ENCODE measurements at places on chromosomes 1 and 21.

DNA sequence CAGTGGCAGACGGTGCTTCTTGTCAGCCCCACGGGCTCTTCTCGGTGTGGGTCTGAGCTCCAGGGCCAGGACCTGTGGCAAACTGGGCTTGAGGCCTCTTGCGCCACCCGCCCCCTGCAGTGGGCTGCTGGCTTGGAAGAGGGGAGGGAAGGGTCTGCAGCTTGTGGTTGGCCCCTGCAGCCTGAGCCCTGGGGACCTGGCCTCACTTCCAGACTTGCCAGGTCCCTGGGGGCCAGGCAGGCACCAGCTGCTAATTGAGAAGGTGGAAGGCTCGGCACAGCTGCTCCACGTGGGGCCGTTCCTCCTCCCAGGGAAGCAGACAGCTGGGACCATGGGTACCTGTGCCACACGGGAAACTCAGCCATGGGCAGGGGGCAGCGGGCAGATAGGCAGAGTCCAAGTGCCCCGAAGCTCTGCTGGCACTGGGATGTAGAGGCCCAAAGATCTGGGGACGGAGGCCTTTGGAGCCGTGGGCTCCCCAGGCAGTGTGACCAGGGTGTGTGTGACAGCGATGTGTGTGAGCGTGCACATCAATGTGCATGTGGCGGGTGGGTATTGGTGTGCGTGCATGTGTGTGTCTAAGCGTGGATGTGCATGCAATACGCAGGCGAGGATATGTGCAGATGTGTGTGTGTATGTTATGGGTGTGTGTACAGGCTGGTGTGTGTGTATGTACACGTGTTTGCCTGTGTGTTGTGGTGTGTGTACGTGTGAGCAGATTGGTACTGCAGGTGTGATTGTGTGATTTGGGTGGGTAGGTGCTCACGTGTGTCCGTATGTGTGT lies 39.3 kb downstream of the TP73 start:
- no peak for DNase-seq

GRCh38 chr1:81125672-81126071 lies 675.1 kb upstream of the ADGRL2 start:
- no peak for DNase-seq

GRCh38 chr1:204045430-204045829 lies 27.5 kb upstream of the SOX13 start:
- DNase-seq: no peak

- DNase-seq: no peak
Measured at GRCh38 chr1:39293375-39294070, 89.0 kb downstream of the MACF1 start.

- DNase-seq: no peak
Measured at GRCh38 chr1:192601143-192601542, 25.6 kb downstream of the RGS1 start.

DNA sequence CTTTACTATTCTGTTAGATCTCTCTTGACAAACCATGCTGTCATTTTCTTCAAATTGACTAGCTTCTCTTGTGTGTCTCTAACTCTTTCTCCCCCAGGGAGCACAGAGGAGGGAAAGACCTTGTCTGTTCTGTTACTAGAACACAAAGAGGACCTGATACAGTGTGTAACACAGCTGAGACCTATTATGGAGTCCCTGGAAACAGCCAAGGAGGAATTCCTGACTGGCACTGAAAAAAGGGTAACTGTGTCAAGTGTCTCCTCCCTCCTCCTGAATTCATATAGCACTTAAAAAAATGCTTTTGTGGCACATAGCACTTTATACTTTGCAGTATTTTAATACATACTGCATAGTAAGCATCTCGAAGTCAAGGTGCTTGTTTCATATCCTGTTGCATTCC lies 50.6 kb downstream of the ZBTB40 start:
- DNase-seq: no peak

DNA sequence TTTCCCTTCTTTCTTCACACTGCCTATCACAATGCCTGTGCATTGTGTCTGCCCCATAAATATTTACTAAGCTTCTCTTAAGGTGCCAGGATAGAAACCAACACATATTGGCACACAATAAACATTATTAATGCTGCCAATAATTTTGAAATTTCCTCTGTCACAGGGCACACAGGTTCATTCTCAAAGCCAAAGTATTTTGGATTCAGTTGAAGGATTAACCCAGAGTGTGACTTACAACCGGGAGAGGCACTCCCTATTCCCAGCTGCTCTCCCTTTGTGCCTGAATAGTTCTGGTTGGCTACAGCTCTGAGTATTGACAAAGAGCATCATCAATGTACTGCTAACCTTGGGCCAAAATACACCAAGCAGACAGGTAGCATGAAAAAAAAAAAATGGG lies 46.6 kb upstream of the ATP1A1 start:
- no peak for DNase-seq

DNA sequence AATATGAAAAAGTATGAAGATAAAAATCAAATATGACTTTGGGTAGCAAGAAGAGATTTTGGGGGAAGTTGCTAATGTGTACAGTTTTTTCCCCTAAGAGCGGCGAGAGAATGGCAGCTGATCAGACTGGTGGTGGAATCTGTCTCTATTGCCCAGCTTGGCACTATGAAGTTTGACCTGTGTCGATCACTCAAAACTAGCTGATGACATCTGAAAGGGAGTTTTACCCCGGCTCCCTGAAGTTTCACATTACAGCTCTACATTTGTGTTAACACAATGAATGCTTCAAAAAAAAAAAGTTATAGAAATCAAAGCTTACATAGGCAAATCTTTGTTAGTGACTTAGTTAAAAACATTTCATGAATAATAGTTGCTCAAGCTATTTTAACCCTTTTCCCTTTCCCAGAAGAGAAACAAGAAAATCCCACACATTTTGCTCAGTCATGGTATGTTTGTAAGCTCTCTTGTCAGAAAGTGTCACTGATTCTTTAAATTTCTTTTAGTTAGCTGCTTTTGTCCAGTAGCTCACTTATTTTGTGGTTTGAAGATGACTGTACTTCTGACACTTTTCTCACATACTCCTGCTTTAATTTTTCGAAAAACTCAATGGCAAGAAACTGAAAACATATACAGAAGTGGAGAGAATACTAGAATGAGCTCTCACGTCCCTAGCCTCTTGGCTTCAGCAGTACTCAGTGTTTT lies 41.3 kb downstream of the DYRK1A start:
- DNase-seq: no peak

GRCh38 chr21:25836396-25836795 lies 101.6 kb downstream of the GABPA start:
- no peak for DNase-seq

DNA sequence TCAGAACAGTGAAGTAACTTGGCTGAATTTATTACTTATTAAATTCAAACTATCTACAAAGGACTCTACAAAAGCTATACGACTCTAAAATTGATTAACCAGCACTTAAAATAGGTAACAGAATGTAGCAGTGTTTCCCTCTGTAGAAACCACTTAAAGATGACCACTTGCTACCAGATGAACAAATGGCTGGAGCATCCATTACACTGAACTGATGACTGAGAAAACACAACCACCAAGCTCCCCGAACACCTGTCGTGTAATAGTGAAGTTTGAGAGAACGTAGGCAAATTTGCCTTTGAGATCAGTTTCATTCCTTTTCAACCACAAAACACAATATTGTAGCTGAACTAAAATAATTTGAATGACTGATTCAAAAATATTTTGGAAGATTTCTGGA lies 226.7 kb downstream of the KCNT2 start:
- DNase-seq: no peak

DNA sequence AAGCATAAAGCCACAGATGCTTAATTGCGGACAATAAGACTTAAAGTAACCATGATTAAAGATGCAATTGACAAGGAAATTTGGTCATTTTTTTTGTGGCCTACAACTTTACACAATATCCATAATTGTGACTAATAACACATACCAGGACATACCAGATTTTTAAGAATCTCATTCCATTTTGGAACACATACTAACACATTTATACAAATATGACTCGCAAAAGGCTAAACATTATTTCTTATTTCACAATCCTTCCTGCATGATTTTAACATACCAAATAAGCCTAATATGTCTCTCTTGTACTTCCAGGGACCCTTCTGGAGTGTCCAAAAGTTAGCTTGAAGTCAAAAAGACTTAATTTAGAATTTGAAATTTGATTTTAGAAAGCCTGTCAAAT lies 48.8 kb downstream of the DR1 start:
- DNase-seq: no peak

GRCh38 chr1:62265956-62266935 lies 53.0 kb downstream of the KANK4 start:
- DNase-seq: no peak

DNA sequence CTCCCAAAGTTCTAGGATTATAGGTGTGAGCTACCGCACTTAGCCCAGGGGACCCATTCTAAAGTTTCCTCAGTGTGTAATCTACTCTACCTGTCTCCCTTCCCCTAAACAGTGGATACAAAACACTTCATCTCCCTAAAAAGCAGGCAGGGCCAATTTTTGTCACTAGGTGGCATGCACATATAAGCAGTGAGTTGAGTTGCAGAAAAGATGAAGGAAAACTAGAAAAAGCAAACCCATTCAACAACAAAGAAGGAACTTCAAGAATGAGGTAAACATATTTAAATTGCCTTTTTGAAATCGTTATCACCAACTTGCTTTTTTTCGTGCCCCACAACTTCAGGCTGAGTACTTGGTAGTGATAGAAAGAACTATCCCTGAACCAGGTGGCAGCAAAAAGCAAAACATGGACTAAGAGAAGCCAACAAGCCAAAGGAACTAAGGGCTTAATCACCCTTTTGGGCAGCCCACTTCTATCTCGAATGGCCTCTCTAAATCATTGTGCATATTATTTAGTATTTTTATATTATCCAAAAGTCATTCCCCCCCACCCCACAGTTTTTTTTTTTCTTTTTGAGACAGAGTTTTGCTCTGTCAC lies 19.7 kb upstream of the ALDH9A1 start:
- no peak for DNase-seq
